AG04450 (cell line): ENCODE measurements at places on chromosomes 2 and 18.

DNA sequence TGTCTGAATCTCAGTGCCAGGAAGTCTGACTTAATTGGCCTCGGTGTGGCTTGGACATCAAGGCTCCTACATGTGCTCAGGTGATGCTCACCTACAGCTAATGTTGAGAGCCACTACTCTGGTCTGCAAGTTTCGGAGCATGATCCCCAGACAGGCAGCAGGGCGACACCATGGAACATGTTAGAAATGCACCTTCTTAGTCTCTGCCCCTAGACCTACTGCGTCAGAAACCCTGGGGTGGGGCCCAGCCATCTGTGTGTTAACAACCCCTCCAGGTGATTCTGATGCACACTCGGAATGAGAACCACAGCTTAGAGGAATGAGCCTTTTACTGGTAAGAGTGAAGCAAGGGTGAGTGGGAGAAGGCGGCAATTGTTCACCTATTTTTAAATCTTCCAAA lies 86.9 kb upstream of the NABP1 start:
- DNase-seq = no peak

- no peak for DNase-seq
These were observed 93.1 kb upstream of the ZFP36L2 start for GRCh38 chr2:43319541-43319940.

DNA sequence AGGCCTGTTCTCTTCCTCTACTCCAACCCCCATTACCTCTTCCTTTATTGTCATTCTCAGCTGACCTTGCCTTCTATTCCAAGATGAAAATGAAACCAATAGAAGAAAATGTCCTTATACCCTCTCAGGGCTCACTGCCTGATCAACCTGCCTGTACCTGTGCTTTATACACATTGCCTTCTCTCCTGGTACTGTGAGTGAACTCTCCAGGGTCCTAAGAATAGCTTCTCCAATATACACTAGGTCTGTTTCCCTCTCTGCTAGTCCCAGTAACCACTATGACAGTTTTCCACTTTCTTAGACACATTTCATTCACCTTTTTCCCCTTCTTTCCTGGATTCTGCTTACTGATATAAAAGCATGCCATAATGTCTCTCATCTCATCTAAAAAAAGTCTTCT lies 85.7 kb downstream of the FSHR start:
- no peak for DNase-seq

DNA sequence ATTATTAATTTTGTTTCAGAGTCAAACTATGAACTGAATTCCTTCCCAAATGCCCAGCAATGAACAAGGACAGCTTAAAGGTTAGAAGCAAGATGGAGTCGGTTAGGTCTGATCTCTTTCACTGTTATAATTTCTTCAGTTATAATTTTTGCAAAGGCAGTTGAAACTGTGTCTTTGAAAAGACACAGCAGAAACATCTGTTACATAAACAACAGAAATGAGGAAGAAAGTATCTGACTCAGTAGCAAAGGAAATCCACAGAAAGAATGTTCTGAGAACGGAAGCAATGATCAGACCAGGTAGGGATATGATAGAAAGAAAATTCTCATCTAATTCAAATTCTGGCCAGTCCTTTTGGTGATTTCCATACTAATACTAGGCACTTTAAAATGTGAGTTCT lies 5.2 kb upstream of the RMC1 start:
- no peak for DNase-seq

- no peak for DNase-seq
These were observed 423.7 kb downstream of the LPIN1 start for GRCh38 chr2:12170121-12170520.

GRCh38 chr2:82839036-82839435 lies 1620.0 kb downstream of the SUCLG1 start:
- DNase-seq = no peak

GRCh38 chr2:66437109-66437690 lies 2.3 kb downstream of the MEIS1 start:
- no peak for DNase-seq

GRCh38 chr2:208142925-208143799 lies 2.8 kb downstream of the CRYGB start:
- no peak for DNase-seq

DNA sequence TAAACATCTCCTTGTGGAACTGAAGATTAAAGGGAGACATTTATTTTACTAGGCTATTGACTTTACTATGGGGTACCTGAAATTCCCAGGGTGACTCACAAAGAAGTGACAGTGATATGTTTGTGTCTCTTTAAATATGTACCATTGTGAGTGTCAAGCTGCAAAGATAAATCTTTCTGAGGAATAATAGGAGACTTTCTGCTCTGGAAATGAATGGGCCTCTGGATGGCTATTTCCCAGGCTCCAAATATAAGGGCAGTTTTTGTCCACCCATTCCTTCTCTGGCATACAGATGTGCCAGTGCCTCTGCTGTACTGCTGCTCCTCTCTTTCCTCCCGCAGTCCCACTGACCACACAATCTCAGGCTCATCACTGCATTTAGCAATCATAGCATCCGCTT lies 586.4 kb upstream of the CNTNAP5 start:
- no peak for DNase-seq

DNA sequence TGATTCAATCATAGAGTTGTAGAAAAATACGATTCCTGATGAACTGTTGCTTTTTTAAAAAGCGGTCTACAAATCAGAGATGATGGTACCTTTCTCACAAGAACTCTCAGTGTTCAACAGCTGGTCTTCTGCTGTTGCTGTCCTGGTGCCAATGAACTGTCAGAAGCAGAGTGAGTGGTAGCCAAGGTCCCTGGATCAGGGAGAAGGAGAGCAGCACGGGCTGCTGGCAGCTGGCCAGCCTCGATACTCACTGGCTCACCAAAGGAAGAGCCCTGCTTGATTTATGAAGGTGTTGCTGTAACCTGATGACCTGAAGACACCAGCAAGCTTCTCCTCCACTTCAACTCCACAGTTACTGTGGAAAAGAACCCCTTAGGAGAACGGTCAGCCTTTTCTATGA lies 300.8 kb upstream of the SOX11 start:
- DNase-seq = no peak

DNA sequence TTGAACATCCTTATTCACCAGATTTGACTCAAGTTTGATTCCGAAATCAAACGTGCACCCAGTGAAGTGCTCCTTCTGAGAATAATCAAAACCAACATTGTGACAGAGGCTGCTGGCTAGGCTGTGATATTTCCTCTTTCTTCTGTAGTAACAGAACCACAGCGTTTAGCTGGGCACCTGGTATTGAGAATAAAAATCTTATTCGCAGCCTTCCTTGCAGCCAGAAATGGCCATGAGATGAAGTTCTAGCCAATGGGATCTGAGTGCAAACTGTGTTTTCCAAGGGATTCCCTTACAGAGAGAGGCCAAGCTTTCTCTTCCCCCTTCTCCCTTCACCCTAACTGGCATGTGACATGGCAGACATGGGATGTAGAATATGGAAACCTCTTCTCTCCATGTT lies 51.7 kb downstream of the TMEM163 start:
- DNase-seq = no peak

DNA sequence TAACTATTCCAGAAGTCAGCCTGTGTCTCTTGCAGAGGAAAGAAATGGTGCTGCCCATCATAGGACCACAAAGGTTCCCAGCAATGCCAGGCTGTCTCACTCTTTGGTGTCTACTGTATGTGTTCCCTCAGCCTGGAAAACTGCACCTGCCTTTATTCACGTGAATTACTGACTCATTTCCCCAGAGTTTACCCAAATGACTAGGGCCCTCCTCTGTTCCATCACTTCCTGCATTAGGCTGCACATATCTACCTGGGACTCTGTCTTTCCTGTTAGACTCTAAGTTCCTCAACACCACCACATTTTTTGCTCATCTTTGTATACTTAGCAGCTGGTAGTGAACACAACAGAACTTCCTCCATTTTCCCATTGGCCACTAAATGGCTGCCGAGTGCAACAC lies 188.3 kb downstream of the FHOD3 start:
- no peak for DNase-seq

DNA sequence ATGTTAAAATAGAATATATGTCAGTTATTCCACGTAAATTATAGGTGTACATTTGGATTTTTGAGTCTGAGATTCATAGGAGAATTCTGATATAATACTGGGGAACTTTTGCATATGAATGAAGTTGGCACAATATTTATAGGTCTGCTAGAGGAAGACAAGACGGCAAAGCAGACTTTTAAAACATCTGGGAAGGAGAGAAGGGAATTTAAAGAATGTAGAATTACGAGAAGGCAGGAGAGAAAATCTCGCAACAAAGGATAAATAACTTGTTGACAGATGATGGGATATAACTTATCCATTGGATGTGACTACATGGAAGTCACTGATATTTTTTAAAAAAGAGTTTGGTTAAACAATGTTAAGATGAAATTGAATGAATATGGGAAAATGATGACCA lies 615.6 kb downstream of the ERBB4 start:
- DNase-seq = no peak

DNA sequence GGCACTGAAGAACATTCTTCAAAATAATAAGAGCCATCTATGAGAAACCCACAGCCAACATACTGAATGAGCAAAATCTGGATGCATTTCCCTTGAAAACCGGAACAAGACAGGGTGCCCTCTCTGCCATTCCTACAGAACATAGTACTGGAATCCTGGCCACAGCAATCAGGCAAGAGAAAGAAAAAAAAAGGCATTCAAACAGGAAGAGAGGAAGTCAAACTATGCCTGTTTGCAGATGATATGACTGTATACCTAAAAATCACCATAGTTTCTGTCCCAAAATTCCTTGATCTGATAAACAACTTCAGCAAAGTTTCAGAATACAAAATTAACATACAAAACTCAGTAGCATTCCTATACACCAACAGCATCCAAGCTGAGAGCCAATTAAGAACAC lies 119.5 kb upstream of the PARD3B start:
- no peak for DNase-seq

- DNase-seq = no peak
These were observed 3.0 kb downstream of the DAPL1 start for GRCh38 chr2:158797963-158798700.

GRCh38 chr2:26455037-26455669 lies 22.8 kb downstream of the OTOF start:
- no peak for DNase-seq

DNA sequence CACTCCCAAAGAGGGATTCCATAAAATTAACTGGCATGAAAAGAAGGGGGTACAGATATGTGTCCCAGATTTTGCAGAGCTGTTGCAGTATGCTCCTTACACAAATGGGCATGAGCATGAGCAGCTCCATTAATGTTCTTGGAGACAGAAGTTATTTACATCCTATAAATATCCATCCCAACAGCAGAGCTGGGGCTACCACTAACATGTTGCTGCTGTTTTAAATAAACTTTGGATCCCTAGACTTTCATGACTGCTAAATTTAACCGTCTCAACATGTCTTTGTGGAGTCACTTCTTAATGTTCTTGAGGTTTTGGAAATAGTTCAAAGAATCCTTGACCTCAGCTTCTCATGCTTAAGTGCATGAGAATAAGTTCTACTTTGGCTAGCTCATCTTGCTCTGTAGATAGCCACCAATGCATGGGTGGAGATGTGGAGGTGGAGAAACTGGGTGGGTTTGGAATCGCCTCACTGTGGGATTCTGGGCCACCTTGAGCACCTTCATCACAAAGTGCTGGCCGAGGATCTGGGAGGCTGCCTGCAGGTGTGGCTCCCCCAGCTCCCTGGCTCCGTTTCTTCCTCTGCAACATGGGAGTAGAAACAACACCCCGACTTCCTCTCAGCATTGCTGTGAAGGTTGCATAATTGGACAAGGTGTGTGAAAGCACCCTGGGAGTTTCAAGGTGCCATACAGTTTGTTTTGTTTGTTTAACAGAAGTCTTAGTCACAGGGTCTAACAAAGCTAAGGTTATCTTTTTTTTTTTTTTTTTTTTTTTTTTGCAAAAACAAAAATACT lies 307.2 kb downstream of the MYCN start:
- no peak for DNase-seq

DNA sequence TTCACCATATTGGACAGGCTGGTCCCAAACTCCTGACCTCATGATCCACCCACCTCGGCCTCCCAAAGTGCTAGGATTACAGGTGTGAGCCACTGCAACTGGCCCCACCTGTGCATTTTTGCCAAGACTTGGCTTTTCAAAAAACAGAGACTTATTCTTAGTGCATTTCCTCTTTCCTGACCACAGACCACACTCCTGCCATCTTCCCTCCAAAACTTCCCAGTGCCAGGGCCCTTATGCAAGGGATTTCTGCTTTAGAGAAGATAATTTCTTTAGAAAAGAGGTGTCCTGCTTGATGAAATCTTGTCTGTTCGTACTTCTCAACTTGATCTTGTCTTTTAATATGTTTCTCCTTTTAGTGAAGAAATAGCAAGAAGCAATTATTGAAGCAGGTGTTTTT lies 98.8 kb upstream of the ZNF516 start:
- DNase-seq = no peak

DNA sequence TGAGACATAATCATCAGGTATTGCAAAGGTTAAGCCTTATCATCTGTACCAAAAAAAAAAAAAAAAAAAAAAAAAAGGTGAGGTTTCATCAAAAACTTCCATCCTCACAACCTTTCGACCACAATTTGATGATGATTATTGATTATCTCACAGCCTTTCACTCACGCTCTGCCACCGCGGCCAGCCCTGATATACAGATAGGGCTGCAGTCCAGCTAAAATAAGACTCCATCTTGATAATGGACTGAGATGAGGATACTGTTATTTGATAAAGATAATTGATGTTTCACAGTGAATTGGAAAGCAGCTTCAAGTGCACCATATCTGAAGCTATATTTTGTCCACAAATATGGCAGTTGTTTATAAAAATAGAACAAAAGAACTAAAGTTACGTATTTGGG lies 159.7 kb upstream of the BOD1L2 start:
- DNase-seq = no peak

- no peak for DNase-seq
These were observed 29.2 kb downstream of the UNC50 start for GRCh38 chr2:98637401-98638147.

DNA sequence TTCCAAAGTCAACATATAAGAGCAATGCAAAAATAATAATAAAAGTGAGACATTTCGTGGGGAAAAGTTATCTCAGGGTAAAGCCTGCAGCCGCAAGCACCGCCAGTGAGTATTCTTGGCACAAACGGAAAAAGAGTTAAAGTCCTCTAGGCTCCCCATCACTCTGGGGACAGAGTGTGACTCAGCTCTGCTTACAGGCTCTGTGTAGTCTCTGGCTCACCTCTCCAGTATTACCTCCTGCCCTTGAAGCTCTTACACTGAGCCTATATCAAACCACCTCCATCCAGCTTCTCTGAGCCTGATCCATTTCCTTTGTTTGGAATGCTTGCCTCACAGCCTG lies 55.5 kb downstream of the MTHFD2 start:
- DNase-seq = no peak
